ENCODE measurements at places on chromosomes 2 and 18.
A peak's percentile ranks its signal among the peaks of the same experiment; 100 is the strongest.

GRCh38 chr18:29123706-29124530 is 947.0 kb upstream of the CDH2 start:
- DNase-seq, result no peak

DNA sequence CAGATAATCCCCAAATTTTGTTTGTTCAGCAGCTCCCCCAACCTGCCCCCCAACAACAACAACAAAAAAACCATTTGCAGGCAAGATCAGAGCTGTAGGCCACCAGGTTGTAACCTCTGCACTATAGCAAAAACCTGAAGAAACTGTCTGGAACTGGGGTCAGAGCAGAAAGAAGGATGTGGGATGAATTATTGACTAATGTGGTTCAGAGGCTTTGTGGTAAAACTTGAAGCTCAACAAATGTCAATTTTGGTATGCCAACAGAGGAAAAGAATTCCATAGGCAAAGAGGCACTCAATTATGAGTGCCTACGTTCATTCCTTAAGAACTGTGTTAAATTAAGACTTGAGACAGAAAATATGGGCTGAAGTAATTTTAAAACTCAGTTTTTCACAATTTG is 255.1 kb downstream of the STK39 start:
- DNase-seq, result no peak

- DNase-seq, result no peak
These were observed 7.2 kb downstream of the RBFA start for GRCh38 chr18:80041424-80041823.

DNA sequence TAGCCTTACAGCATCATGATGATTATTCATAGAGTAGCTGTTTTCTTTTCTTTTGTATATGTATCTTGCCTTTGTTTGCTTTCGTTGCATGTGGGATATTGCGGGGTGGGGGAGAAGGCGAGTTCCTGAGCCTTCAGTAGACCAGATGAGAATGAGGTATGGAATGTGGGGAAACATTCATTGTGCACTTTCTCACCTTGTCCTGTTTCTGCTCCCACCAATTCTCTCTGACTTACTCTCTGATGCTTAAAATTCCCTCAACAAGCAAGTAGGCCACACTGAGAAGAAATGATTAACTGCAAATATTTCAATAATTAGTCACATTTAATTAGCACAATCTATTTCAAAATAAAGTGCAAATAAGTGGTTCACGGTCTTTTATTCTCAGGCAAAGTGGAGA is 31.0 kb downstream of the GKN2 start:
- no peak for DNase-seq

DNA sequence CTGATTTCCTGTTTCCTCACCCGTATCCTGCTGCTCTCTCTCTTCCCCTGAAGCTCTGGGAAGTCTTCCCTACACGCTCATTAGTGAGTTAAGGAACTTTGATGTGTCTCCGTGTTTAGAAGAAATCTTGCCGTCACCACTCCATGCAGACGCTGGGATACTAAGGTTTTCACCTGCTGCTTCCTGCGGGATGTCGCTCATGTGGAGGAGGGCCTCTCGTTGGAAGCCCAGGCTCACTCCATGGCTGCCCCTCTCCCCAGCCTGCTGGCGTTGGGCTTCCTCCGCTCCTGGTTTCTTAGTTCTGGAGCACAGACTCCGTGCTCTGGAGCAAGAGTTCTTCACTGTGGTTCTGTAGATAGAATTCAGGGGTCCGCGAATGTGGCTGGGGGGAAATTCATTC is 326.3 kb downstream of the GBX2 start:
- DNase-seq, result no peak

DNA sequence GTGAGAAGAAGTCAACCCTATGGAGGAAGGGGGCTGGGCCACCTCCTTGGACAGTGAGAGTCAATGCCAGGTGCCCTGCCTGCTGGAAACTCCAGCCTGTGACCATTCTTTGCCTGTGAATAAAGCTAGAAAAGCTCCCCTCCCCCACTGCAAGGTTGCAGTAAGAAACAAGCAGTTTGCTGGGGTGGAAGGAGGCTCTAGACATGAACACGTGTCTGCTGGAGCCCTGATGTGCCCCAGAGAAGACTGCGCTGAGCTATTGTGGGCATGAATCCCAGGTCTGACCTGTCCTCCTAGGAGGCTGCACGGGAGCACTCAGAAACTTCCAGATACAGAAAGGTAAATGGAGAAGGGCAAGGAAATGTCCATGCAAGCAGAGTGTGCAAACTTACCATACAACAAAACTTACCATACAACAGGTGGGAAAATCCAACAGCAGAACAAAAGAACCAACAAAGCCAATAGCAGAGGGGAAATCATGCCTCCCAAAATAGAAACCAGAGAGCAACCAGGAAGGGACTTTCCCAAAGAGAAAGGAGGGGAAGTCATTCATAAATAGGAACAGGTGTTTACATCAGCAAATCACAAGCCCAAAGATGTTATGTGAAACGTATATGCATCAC is 278.7 kb downstream of the BCL2 start:
- peak; percentile 53 for DNase-seq

GRCh38 chr18:70158992-70159717 is 46.3 kb downstream of the RTTN start:
- DNase-seq, result no peak

Data from activated naive CD4-positive, alpha-beta T cell treated with anti-CD3 and anti-CD28 coated beads for 36 hours (primary cell).